GM20000 (cell line): ENCODE measurements at places on chromosomes 11 and 22.

DNA sequence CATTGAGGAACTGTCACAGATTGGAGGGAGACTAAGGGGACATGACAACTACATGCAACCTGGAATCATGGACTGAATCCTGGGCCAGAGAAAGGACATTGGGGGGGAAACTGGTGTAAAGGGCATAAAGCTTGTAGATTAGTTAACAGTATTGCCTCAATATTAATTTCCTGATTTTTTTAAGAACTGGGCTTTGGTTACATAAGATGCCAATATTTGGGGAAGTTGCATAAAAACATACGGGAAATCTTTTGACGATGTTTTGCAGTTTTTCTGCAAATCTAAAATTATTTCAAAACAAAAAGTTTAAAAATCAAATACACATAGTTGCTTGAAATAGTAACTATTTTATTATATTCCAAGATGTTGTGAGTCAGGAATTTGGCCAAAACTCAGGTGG lies 2.9 kb upstream of the FOLR3 start:
- DNase-seq, result no peak

- no peak for DNase-seq
Observed at GRCh38 chr11:131602431-131602830, 232.0 kb downstream of the NTM start.

DNA sequence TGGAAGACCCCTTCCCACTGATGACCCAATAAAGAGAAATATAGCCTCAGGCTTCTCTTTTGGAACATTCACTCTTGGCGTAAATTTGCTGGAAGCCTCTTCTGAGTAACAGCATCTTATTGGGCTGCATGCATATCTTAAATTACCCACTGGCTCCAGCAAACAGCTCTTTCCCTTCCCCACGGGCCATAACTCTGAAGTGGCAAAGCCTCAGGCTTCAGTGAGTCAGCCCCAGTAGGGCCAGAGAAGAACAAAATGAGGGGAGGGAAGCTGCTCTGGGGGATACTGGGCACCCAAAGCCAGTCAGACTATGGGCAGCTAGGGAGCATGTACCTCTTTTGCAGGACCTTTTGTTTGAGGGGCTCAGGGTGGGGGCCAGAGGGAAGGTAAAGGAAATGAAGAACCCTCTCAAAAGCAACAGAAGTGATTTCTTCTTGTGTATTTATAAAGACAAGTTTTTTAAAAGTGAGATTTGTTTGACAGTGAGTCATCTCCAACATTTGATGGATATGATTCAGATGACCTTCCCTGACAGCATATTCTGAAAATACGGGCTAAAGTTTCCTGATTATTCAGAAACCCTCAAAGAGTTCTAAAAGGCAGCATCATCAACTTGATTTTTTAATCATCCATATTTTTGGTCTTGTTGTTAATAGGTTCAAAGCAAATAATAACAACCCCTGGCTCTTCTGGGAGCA lies 203.4 kb downstream of the KIF18A start:
- no peak for DNase-seq

DNA sequence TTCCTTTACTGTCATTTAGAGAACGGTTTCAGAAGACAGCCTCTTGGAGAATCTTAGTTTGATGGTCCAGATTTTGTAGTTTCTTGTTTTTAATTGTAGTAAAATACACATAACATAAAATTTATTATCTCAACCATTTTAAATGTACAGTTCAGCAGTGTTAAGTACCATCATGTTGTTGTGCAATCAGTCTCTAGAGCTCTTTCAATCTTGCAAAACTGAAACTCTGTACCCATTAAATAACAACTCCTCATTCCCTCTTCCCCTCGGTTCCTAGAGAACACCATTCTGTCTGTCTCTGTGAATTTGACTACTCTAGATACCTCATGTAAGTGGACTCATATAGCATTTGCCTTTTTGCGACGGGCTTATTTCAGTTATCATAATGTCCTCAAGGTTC lies 69.8 kb downstream of the GRIK4 start:
- no peak for DNase-seq

GRCh38 chr11:125924384-125925007 lies 20.2 kb downstream of the DDX25 start:
- no peak for DNase-seq

DNA sequence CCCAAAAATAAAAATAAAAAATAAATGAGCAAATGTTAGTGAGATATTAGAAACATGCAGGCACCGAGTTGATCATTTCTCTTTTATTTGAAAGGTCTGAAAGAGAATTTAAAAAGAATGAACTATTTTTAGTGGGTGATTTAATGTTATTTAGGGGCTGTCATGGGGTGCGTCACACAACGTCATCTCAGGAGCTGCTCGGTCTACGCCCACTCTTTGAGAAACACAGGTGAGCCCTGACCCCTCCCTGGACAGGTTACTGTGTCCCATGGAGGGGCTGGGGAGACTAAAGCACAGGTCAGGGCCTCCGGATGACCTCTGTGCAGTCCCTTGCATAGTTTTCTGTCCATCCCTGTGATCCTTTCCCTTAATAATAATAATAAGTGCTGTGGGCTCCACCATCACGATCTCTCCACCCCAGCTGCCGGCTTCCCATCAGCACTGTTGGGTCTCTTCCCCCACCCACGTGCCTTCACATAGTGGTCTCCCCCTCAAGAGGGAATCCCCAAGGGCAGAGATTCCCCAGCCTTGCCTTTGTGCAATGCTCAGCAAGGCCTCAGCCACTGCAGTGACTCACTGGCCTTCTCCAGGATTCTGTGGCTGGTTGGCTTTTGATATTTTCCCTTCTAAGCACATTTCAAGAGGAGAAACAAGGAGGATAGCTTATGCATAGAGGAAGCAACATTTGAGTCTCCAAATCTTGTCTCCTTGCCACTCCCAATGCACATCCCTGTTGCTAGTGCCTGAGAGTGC lies 159.9 kb downstream of the TTC17 start:
- no peak for DNase-seq

GRCh38 chr11:18599739-18600230 lies at the start of gene MISFA:
Gene MISFA, plus strand, starts transcription at chr11:18599789. Its CDS starts 140 bp downstream, at chr11:18599929.
- DNase-seq, result no peak

- DNase-seq, result no peak
Observed at GRCh38 chr11:103619480-103619879, 417.0 kb upstream of the DDI1 start.

GRCh38 chr11:131099013-131099412 lies 182.7 kb upstream of the SNX19 start:
- no peak for DNase-seq

DNA sequence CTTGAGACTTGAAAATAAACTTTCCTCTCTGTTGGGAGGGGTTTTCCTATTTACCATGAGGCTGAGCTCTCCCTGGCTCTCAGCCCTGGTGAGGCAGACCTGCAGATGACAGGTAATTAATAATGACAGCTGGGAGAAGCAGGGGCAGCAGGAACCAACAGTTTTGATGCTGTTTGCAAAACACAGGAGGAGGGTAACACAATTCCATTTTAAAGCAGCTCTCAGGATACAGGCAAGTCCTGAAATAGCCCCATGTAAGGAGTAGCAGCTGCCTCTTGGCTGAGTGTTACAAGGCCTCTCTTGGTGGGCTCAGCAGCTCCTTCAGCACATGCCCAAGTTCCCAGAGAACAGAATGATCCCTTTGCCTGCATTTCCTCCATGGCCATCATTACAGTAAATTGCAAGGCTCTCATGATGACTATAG lies 13.3 kb downstream of the PARVA start:
- no peak for DNase-seq

GRCh38 chr11:44264438-44264749 lies 45.5 kb downstream of the ALX4 start:
- no peak for DNase-seq

GRCh38 chr11:13278609-13279486 lies 1.3 kb downstream of the BMAL1 start:
- no peak for DNase-seq

- no peak for DNase-seq
Observed at GRCh38 chr11:85391141-85391540, 236.0 kb downstream of the DLG2 start.

DNA sequence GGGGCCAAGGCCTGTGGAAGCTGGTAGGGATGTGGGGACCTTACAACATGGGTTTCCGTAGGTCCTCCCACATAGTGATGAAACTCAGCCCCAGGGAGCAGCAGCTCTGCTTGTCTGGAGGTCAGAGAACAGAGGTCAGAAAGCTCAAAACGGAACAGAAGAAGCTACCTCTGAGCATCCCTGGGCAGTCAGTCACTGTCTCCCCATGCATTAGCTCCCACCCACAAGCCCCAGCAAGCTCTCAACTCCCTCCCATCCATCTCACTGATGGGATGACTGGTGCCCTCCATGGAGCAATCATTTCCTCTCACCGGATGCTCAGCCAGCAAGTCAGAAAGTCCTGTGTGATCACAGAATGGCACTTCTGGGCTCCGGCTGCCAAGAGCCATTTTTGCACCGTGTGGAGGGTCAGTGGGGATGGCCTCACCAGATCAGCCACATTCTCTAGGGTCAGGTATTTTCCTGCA lies 1.9 kb downstream of the TPP1 start:
- DNase-seq, result no peak
